ENCODE measurements at places on chromosomes 16 and 17.

GRCh38 chr16:27640277-27640600 lies 90.3 kb downstream of the KATNIP start:
- no peak for DNase-seq

- DNase-seq = no peak
Observed at GRCh38 chr16:19348578-19349315, 63.2 kb downstream of the CLEC19A start.

DNA sequence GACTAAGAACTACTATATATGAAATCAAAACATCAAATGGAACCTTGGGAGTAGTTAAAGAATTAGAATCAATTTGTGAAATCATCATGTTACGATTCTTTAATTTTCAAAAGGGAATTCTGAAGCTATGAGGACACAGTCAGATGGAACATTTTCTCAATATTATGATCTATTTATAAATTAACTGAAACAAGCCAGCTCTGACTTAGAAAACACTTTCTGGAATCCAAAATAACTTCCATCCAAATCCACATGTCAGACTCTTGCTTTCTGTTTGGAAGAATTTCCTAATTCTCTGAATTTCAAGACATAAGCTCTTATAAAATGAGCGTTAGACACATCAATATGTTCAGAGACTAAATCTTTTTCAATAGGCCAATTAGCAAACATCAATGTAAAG lies 737.7 kb upstream of the SOX9 start:
- no peak for DNase-seq

GRCh38 chr16:7206469-7206868 lies 126.2 kb upstream of the RBFOX1 start:
- no peak for DNase-seq

GRCh38 chr16:73877150-73877549 lies 419.5 kb upstream of the PSMD7 start:
- DNase-seq = no peak

DNA sequence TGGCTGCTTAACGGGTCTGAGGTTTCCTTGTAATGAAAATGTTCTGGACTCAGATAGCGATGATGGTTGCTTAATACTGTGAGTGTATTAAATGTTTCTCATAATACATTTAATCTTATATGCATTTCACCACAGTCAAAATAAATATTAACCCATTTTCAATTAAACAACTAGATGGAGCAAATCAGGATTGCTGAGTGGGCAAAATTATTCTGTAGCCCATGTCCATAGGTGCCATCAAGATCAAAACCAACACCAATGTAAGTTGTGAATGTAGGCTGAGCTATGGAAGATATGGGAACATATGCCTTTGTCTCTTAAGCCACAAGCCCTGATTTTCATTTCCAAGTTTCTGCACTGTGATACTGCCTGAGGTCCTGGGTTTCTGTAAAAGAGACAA lies 572.6 kb upstream of the EEF2KMT start:
- no peak for DNase-seq

DNA sequence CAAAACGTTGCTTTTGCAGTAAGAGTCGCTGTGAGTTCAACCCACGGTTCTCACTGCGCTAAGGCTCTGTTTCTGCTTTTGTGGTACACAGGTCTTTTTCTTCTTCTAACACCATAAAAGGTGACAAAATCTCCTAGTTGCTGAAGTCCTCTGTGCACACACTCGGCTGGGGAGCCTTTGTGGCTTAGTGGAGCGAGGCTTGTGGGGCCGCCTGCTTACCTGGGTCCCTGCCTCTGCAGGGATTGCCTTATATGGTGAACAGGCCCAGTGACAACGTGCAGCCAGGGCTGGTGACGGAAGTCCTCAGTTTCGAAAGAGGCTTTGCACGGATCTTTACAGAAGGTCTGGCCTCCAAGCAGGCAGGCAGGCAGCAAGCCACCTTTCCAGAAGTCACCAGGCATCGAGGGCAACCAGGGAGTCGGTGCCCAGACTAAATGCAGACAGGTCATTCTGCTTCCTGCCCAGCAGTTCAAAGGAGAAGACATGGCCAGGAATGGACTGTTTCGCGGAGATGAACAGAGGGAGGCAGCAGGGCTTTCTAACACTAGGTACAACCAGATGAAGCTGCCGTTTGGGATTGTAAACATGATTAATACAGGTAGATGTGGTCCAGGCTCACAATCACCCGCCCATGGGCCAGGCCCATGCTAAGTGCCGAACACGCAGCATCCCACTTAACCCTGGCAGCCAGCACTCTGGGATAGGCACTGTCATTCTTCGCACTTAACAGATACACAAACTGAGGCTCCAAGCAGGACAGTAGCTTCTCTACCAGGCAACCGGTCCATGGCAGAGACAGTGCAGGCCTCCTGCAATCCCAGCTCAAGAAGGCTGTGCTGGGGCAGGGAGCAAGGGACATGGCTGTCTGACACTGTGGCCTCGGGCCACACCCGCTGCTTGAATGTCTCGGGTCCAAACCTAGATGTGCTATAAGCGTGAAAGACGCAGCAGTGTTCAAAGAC lies 10.7 kb upstream of the MEAK7 start:
- DNase-seq = no peak

GRCh38 chr17:71052971-71053370 lies 883.6 kb downstream of the KCNJ2 start:
- no peak for DNase-seq

- DNase-seq = no peak
Observed at GRCh38 chr17:43445009-43445589, 38.7 kb upstream of the DHX8 start.

DNA sequence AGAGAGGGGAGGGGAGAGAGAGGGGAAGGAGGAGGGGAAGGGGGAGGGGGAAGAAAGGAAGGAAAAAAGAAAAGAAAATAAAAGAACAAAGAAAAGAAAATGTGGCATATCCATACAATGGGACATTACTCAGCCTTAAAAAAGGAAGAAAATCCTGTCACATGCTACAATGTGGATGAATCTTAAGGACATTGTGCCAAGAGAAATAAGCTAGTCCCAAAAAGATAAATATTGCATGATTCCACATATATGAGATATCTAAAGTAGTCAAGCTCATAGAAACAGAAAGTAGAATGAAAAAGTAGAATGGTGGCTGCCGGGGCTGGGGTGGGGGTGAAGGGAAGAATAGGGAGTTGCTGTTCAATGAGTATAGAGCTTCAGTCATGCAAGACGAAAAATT lies 40.4 kb downstream of the CNGB1 start:
- peak; percentile 49 for DNase-seq

GRCh38 chr16:79607587-79607986 lies 7.0 kb upstream of the MAF start:
- peak; percentile 27 for DNase-seq

DNA sequence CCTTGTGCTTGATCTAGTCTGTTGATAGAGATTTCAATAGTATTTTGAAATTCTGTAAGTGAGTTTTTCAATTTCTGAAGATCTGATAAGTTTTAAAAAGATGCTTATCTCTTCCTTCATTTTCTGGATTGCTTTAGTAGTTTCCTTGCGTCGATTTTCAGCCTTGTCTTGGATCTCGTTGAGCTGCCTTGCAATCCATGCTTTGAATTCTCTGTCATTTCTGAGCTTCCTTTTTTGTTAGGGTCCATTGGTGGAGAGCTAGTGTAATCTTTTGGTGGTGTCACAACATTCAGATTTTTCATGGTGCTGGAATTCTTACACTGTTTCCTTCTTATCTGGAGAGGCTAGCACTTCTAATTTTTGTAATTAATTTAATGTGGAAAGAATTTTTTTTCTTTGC lies 61.1 kb downstream of the SLFN11 start:
- no peak for DNase-seq

- peak; percentile 93 for DNase-seq
Observed at GRCh38 chr17:68771867-68772515, 170.8 kb upstream of the FAM20A start.

DNA sequence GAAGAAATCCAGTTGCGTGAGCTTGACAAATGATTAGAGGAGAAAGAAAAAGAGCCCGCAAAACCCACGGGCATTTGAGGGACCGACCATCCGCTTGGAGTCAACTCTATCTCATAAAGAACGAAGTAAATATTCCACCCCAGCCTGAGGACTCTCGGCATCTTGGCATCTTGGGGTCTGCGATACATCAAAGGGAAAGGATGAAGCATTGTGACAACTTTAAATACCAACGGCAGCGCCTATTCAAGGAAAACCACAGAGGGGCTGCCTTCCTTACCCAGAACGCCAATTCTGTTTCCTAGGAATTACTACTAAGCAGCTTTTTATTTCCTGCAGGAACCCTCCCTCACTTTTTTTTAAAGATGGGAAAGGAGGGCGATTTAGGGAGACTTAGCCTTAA lies 152.2 kb downstream of the FOXL1 start:
- DNase-seq = no peak

DNA sequence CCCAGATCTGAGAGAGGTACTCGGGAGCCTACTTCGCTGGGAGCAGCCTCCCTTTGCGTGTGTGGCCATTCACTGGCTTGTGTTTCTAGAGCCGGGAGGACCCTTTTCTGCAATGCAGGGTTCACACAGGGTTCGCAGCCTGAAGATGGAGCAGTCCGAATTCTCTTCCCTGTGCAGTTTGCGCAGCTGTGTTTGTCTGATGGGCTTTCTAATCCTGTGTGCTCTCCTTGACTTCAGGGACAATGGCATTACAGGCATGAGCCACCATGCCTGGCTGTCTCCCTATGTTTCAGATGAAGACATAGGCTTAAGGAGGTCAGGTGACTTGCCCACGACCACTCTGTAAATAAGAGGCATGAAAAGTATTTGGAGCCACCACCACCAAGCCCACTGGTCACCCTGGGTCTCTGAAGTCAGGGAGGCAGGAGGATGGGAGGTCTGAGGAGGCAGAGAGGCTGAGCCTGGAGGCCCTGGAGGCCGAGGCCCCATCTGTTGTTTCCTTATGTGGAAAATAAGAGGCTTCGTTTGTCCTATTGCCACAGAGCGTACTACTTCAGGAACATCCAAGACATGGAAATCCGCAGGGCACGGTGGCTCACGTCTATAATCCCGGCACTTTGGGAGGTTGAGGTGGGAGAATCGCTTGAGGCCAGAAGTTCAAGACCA lies 5.0 kb upstream of the STH start:
- no peak for DNase-seq

- DNase-seq = peak; percentile 78
Observed at GRCh38 chr17:3913531-3914311, 2.5 kb downstream of the P2RX1 start.

DNA sequence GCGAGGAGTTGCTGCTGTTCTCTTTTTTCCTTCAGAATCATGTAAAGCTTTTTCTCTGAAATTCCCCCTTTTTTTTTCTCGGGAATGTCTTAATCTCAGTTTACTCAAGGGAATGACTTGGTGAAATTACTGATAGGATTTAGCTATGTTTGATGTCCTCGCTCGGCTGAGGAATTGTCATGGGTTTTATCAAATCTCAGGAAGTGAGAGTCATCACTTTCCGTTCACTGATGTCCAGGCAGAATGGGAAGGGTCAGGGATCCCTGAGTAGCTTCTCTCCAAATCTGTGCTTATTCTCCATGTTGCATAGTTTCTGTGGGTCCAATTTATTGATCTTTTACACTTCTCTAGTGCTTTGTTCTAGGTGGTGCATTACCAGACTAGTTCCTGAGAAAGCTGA lies 6.3 kb downstream of the IGSF6 start:
- peak; percentile 20 for DNase-seq

- DNase-seq = peak; percentile 29
Observed at GRCh38 chr16:86818671-86819532, 240.6 kb downstream of the FOXL1 start.

DNA sequence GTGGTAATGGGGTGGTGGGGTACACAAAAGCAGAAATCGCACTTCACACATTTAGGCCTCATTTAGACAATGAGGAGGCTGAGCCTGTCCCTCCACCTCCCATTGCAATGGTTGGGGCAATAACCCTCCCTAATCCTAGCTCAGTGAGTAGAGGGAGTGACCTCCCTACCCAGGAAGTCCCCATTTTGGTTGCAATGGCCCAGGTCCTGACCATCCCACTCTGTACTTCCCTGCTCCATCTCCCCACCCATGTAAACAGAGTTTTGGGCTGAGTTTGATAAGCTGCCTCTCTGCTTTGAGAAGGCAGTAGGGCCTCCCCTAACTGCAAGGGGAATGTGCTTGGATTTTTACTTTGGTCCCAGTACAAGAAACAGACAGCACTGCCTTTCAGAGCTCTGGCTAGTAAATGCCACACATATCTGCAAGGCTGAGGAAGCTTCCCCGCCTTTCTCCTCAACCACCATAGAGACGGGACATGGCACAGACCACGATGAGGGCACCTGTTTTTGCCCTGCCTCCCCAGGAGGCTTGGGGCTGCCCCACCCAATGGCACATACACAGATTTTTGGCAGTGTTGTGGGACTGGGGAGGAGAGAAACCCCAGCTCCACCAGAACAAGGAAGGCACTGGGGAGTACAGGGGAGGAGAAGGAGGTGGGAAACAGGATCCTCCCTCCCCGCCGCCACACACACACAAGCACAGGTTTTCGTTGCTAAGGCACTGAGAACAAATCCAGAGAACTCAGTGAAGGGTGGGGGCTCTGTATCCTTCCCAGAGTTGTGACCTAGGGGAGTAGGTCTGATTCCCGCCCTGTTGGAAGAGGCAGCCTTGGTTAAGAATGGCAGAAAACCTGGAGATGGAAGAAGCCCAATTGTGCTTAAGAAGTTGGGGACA lies 7.3 kb downstream of the VAT1 start:
- DNase-seq = peak; percentile 25

DNA sequence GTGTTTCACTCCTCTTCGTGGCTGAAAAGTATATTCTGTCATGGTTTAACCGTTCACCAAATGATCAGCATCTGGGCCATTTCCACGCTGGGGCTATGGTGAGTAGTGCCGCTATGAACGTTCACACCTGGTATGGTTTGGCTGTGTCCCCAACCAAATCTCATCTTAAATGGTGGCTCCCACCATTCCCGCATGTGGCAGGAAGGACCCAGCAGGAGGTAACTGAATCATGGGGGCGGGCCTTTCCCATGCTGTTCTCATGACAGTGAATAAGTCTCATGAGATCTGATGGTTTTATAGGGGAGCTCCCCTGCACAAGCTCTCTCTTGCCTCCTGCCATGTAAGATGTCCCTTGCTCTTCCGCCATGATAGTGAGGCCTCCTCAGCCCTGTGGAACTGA lies 45.7 kb upstream of the ZNF469 start:
- DNase-seq = no peak

Measured in fibroblast of the aortic adventitia (primary cell).